ENCODE measurements at places on chromosomes 4 and X. TPM values are rescaled to one million over a fixed set of nuclear protein-coding genes. Genes with fewer than 3 reads are reported as not detected.

The SULT1B1 gene
- total RNA-seq = 1.0 TPM

The AFM gene
- not detected for total RNA-seq

The SMARCA1 gene
- total RNA-seq = 27.2 TPM

The GPC4 gene
- total RNA-seq = 0.34 TPM

The RRH gene
- total RNA-seq = not detected

The AGA gene
- 39.8 TPM for total RNA-seq

The ADGRG4 gene
- total RNA-seq = not detected

The GPR143 gene
- total RNA-seq = 1.7 TPM

The GSTCD gene
- total RNA-seq = 15.6 TPM

The ARL13A gene
- not detected for total RNA-seq

The UGT2B17 gene
- not detected for total RNA-seq

The GRIA3 gene
- not detected for total RNA-seq

The NPY1R gene
- not detected for total RNA-seq

The TMEM31 gene
- not detected for total RNA-seq

The F9 gene
- not detected for total RNA-seq

The WDR45 gene
- 47.2 TPM for total RNA-seq

The PITX2 gene
- 0.30 TPM for total RNA-seq

The SLC25A6 gene
- total RNA-seq = 368 TPM

The ARHGAP6 gene
- total RNA-seq = 2.2 TPM

The FRAS1 gene
- total RNA-seq = 0.30 TPM

The HTR2C gene
- total RNA-seq = not detected

The XAGE2 gene
- not detected for total RNA-seq

The SPIN2A gene
- total RNA-seq = 0.15 TPM

The CFP gene
- total RNA-seq = under 0.01 TPM

The MAGEA2B gene
- total RNA-seq = not detected

The IL13RA1 gene
- 24.7 TPM for total RNA-seq

The ADGRL3 gene
- 0.15 TPM for total RNA-seq

The HPRT1 gene
- 15.5 TPM for total RNA-seq

The SLAIN2 gene
- total RNA-seq = 38.8 TPM

The ZNF711 gene
- 1.6 TPM for total RNA-seq

The TMPRSS11A gene
- total RNA-seq = not detected

The KLB gene
- total RNA-seq = not detected

The HELT gene
- not detected for total RNA-seq

The RHOH gene
- total RNA-seq = not detected

The PDE5A gene
- 77.8 TPM for total RNA-seq

The PLS3 gene
- 69.7 TPM for total RNA-seq

Data from bronchus fibroblast of lung (primary cell).